Common myeloid progenitor, CD34-positive (primary cell): ENCODE measurements at places on chromosomes 4 and X.
A peak's percentile ranks its signal among the peaks of the same experiment; 100 is the strongest.

GRCh38 chrX:44314259-44314734, 29.2 kb downstream of the EFHC2 start:
- H3K27me3 ChIP-seq: no peaks in the 10 kb centered on the region
- peak; percentile 98 for DNase-seq
- H3K36me3 ChIP-seq: peaks cover 8% of the 10 kb centered on the region
- peak overlapping the region; percentile 15 for H3K4me3 ChIP-seq

- no peaks in the 10 kb centered on the region for H3K36me3 ChIP-seq
- no peaks in the 10 kb centered on the region for H3K4me1 ChIP-seq
- H3K27me3 ChIP-seq: no peaks in the 10 kb centered on the region
Observed at GRCh38 chrX:110267874-110268273, 50.0 kb downstream of the AMMECR1 start.

GRCh38 chr4:113502906-113503305, 258.6 kb downstream of the CAMK2D start:
- H3K4me1 ChIP-seq: no peaks in the 10 kb centered on the region
- H3K27ac ChIP-seq: no peak overlapping the region
- DNase-seq: no peak
- H3K27me3 ChIP-seq: no peaks in the 10 kb centered on the region
- no peaks in the 10 kb centered on the region for H3K36me3 ChIP-seq

DNA sequence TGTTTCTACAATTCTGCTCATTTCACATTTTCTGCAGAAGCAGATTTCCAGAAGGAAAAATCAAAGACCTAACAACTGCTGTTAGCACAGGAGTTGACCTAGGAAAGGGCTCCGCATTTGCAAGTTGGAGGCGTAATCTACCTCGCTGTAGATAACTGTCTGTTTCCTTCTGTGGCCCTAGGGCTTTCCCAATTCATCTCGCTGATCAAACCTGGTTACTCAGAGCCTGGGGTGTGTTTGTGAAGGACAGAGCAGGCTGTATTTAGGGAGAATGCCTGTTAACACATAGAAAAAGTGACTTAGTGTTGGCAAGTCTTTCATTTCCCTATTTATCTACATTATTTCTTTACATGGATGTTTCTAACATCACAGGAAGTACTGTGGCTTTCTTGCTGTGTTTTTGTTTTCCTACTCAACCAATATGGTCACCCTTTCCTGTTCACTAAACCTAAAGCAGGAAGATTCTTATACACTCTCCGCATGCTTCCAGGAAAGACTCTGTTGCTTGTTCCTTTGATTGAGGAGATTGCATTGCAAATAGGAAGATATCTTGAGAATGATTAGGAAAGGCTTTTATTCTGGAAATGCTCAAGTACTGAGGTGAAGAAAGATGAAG, 40.5 kb downstream of the AGA start:
- H3K4me3 ChIP-seq: no peak overlapping the region
- H3K4me1 ChIP-seq: peaks cover 12% of the 10 kb centered on the region
- H3K27ac ChIP-seq: no peak overlapping the region
- H3K27me3 ChIP-seq: no peaks in the 10 kb centered on the region

DNA sequence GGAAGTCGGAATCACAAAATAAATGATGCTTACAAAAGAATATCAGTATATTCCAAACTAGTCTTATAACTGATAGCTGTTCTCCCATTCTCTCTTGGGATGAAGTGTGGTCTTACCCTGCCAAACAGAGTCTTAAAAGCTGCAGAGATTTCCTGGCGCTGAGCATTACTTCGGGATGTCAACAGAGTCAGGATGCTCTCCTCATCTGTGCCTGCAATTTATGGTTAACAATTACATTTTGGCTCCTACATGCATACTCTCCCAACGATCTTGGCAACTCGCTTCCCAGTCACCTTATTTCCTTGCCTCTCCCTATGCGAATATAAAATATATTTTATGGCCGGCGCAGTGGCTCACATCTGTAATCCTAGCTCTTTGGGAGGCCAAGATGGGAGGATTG, 12.2 kb downstream of the ANXA5 start:
- H3K36me3 ChIP-seq: peaks cover 21% of the 10 kb centered on the region
- no peaks in the 10 kb centered on the region for H3K27me3 ChIP-seq
- H3K27ac ChIP-seq: no peak overlapping the region
- peaks cover 4% of the 10 kb centered on the region for H3K4me1 ChIP-seq

- H3K27ac ChIP-seq: peak overlapping the region; percentile 94
- peaks cover 10% of the 10 kb centered on the region for H3K4me1 ChIP-seq
- peak overlapping the region; percentile 98 for H3K4me3 ChIP-seq
- H3K27me3 ChIP-seq: no peaks in the 10 kb centered on the region
- DNase-seq: no peak
Observed at GRCh38 chr4:1711571-1712215, 426 bp downstream of the SLBP start.
